ENCODE measurements at places on chromosomes 12 and 14. TPM values are rescaled to one million over a fixed set of nuclear protein-coding genes. Genes with fewer than 3 reads are reported as not detected.

Gene NR1H4
- total RNA-seq = not detected

Gene CAPRIN2
- total RNA-seq = 15.6 TPM

Gene C12orf50
- total RNA-seq = not detected

Gene ZNF891
- total RNA-seq = 1.6 TPM

Gene C14orf39
- not detected for total RNA-seq

Gene EFS
- not detected for total RNA-seq

Gene OR4Q2
- not detected for total RNA-seq

Gene APOF
- not detected for total RNA-seq

Gene AKAP5
- total RNA-seq = 0.88 TPM

Gene FRMD6
- 3.3 TPM for total RNA-seq

Gene FITM1
- 1.4 TPM for total RNA-seq

Gene PTCSC3
- not detected for total RNA-seq

Gene IL26
- total RNA-seq = 2.3 TPM

Gene KRT6C
- not detected for total RNA-seq

Gene MANSC4
- total RNA-seq = not detected

Gene RASSF9
- not detected for total RNA-seq

Gene LBHD2
- not detected for total RNA-seq

Gene TCL1B
- total RNA-seq = not detected

Gene FGF23
- not detected for total RNA-seq

Gene ACSM4
- not detected for total RNA-seq

Gene OVCH1
- total RNA-seq = not detected

Gene ADSS1
- 1.2 TPM for total RNA-seq

Gene OR6C2
- total RNA-seq = not detected

Gene TAS2R20
- 0.78 TPM for total RNA-seq

Gene G2E3
- 37.9 TPM for total RNA-seq

Gene CSRP2
- total RNA-seq = not detected

Gene JDP2
- 2.6 TPM for total RNA-seq

Gene ALDH2
- 1.3 TPM for total RNA-seq

Gene PRH2
- not detected for total RNA-seq

Gene POTEG
- total RNA-seq = not detected

Gene ITGA7
- 2.0 TPM for total RNA-seq

Gene PTGER2
- total RNA-seq = 112 TPM

Gene CLEC2B
- total RNA-seq = 79.6 TPM

Gene PIWIL1
- total RNA-seq = not detected

Gene ERBB3
- total RNA-seq = 2.3 TPM

Data from activated CD4-positive, alpha-beta memory T cell treated with anti-CD3 and anti-CD28 coated beads, Interleukin-2, amount 10 ng/mL, durations not matched to agents 7 days and 5 days (primary cell).